ENCODE measurements at places on chromosomes 1 and 21.

DNA sequence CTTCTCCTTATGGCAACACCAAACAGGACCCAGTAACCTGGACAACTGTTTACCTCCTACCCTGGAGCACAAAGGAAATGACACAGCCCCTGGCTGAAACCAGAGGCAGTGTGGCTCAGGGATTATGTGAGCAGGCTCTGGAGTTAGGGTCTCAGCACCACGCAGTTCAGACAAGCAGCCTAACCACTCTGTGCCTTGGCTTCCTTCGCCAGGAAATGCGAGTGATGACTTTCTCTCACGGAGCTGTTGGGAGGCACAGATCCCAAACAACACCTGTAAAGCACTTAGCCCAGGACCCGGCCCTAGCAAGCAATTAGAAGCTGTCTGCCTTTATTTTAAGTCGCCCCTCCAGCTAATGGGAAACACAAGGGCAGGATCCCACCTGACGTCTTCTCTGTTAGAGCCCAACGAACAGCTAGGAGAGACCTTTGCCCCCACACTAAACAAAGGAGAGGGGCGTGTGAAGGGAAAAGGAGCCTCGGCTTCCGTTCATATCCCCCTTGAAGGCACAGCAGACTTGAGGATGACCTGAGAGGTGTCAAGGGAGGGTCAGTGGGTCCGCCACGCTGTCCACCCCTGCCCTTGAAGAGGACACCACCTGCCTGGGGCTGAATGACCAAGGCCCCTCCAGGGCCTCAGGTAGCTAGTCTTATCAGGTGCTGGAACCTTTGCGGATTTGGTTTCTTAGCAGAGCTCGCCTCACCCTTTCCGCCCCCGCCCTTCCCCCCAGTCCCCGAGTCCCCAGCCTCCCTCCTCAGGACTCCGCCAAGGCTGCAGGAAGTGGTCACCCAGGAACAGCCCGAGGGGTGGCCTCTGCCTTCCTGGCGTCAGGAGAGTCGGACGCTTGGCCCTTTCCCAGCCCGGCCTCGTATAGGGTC, 860 bp downstream of the TMEM63A start:
- no peak for DNase-seq

DNA sequence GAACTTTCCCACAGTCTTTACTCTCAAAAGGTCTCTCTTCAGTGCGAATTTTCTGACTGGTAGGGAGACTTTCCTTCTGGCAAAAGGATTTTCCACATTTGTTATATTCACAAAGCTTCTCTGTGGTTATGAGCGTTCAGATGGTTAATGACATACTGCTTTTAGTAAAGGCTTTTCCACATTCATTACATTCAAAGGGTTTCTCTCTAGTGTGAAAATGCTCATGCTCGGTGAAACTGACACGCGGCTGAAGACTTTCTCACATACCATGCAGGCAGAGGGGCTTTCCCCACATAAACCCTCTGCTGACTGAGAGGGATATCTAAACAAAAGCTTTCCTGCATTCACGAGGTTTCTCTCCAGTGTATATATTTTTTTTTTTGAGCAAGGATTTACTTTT, 9.9 kb upstream of the KLF18 start:
- DNase-seq: no peak

- DNase-seq: no peak
These were observed 3.0 kb upstream of the SDE2 start for GRCh38 chr1:226001963-226002666.

GRCh38 chr1:187933562-187934419, 1105.0 kb downstream of the PLA2G4A start:
- no peak for DNase-seq

- no peak for DNase-seq
These were observed 15.9 kb upstream of the DHX9 start for GRCh38 chr1:182823220-182823619.

DNA sequence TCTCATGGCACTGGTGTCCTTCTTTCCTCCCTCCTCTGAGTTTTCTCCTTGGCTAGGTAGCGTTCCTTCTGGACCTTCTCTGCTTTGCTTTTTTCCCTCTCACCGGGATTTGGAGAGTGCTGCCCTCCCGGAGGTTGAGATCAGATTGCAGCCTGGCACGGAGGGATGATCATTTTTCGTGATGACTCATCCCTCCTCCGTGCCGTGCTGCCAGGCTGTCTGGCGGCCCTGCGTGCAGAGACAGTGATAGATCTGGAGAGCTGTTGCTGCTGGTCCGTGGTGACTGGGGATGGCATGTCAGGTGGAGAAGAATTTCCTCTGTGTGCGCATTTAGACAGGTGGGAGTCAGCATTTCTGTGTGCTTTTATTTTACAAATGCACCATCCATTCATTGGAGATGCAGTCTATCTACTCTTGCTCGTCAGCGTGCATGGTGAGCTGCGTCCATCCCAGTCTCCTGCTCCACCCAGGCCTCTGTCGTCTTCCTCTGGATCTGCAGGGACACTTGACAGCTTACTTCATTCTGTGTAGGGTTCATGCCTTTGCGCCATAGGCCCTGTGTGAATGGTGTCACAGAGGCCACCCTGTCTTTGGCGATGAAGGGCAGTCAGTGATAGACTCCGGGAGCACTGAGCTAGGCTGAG, 104.4 kb downstream of the PCBP3 start:
- DNase-seq: no peak

- no peak for DNase-seq
These were observed 39.5 kb downstream of the RASAL2 start for GRCh38 chr1:178133239-178133989.

DNA sequence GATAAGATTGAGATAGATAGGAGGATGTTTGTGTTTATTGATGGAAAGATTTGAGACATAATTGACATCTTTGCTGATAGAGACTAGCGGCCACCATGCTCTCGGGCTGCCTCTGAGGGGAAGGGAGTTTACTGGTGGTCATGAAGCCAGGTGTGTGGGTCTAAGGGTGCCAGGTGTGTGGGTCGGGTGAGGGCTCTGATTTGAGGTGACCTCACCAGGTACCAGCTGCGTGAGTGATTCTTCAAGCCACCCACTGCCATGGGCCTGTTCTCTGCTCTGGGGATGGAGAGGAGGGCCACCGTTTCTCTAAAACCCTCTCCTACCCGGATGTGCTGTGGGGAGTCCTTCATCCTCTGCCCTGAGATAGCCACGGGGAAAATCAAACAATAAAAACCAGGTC, 3.2 kb downstream of the UBASH3A start:
- no peak for DNase-seq

GRCh38 chr21:46617267-46618051, 12.6 kb upstream of the S100B start:
- DNase-seq: no peak

GRCh38 chr1:68232289-68233148, at the start of gene WLS:
Gene WLS, minus strand, starts transcription at chr1:68232523. Its CDS starts 224 bp downstream, at chr1:68232299.
- no peak for DNase-seq

DNA sequence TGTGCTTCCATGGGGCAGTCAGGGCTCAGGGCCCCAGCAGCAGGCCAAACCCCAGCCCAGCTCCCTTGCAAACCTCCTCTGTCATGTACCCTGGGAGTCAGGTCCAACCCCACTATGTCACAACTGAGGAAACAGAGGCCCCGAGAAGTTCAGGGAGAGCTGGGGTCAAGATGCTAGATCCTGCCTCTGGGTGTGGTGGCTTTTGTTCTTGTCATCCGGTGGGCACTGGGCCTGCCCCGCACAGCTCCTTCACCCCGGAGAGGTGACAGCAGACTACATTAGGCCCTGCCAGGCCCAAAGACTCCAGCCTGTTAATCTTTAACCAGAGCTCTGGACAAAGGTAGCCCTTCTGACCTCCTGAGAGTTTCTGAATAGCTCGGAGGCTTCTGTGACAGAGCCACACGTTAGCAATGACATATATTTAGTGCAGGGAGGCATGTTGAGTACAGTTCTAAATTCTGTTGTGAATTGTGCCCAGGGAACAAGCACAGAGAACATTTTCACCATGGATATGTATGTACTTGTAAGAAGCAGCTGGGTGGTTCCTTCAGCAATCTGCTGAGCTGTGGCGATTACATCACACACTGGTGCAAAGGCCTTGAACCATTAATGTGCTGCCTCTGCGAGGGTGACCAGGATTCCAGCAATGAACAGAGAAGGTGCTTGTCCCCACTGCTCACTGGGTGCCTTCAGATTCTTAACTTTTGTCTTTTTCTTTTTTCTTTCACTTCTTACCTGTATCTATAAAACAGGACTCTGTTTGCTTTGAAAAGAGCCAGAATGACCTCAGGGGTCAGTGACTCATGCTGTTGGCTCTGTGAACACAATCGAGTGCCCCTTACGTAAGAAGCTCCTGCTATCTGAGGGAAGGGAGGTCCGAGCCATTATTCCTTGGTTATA, 102.8 kb downstream of the RHOU start:
- no peak for DNase-seq

Measured in NCI-H1417 treated with DMSO at 0.1 percent for 48 hours (cell line).